ENCODE measurements at places on chromosomes 4 and X.
A peak's percentile ranks its signal among the peaks of the same experiment; 100 is the strongest.

GRCh38 chr4:134650461-134650860 is 448.9 kb upstream of the PABPC4L start:
- no peak for DNase-seq

DNA sequence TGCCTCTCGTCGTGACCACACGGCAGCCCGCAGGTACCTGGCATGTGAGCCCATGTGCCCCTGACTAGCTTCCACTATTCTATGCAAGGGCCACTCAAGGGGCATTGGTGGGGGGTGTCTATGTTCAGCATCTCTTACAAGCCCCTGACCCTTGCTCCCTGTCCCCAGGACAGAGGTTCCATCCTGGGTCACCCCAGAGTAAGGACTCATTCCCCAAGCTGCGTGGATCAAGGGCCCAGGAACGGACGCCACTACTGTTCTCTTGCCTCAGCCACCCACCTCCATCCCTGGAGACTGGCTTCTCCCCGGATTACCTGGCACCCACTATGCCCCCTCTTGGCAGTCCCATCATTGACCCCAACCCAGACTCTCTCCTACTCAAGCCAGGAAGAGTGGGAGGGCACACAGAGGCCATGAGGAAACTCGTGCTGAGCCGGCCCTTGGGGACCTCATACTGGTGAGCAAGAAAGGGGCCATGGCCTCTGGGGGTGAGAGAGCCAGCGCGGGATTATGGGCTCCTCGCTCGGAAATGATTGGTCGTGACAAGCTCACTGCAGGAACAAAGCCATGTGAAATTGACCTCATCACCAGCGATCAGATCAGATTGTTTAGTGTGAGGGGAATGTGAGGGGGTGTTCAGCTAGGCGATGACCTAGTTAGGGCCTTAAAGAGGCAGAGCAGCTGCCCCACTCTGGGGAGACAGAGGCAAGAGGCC is 50.1 kb upstream of the PJA1 start:
- DNase-seq = no peak

DNA sequence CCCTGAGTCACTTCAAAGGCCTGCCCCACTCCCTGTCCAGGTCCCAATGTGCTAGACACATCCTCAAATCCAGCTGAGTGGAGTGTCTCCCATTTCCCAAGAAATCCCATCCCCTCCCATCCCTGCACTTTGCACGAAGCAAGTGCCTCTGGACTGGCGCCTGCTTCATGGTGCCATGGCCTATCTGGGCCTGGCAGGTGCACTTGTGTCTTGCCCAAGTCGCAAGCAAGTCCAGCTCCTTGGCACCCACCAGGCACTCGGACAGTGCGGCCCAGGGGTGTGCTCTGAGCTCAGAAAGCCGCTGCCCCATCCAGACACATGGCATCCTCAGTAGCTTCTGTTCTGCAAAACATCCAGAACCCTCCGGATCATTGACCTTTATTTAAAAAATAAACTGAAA is 97.4 kb downstream of the DCTD start:
- DNase-seq = no peak

DNA sequence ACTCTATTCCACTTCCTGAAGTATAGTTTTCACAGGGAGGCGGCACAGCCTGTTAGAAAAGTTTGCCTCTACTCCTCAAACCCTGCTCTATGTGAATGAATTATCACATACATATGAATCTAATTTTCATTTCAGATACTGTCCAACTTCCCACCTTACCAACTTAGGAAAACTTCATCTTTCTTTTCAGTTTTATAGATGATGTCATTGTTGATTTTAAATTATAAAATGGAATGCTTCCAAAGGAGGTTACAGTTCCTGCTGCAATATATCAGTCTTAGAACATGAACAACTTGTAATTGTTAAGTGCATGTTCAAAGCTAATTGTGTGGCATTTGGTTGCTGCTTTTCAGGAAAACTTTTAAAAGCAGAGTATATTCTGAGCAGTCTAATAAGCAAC is 92.4 kb downstream of the NEUROG2 start:
- no peak for DNase-seq

GRCh38 chrX:23008431-23009099 is 8.8 kb downstream of the DDX53 start:
- peak; percentile 12 for DNase-seq

GRCh38 chr4:39349326-39349725 is 16.8 kb downstream of the RFC1 start:
- DNase-seq = no peak

GRCh38 chrX:31545726-31546125 is 473.9 kb upstream of the FTHL17 start:
- DNase-seq = no peak

GRCh38 chrX:17495052-17495451 is 120.1 kb downstream of the NHS start:
- no peak for DNase-seq

- no peak for DNase-seq
These were observed 1192.6 kb downstream of the C4orf33 start for GRCh38 chr4:130288576-130288975.

GRCh38 chr4:42985976-42986375 is 93.5 kb downstream of the GRXCR1 start:
- DNase-seq = no peak

All from Ammon's horn (tissue), 1 donor.